ENCODE measurements at places on chromosomes 5 and 9. TPM values are rescaled to one million over a fixed set of nuclear protein-coding genes. Genes with fewer than 3 reads are reported as not detected.
A peak's percentile ranks its signal among the peaks of the same experiment; 100 is the strongest.

- no peaks in the 10 kb centered on the region for H3K36me3 ChIP-seq
- H3K27me3 ChIP-seq = no peaks in the 10 kb centered on the region
- no peak overlapping the region for H3K4me3 ChIP-seq
- no peak overlapping the region for H3K27ac ChIP-seq
Measured at GRCh38 chr5:64944868-64945267, 176.1 kb downstream of the CWC27 start.

GRCh38 chr9:18675332-18675731 lies 201.4 kb downstream of the ADAMTSL1 start:
- no peak for DNase-seq
- H3K27me3 ChIP-seq = no peaks in the 10 kb centered on the region
- no peak overlapping the region for H3K4me3 ChIP-seq
- H3K36me3 ChIP-seq = no peaks in the 10 kb centered on the region

GRCh38 chr9:127004946-127005769 lies 90.6 kb downstream of the RALGPS1 start:
- DNase-seq = no peak
- no peaks in the 10 kb centered on the region for H3K36me3 ChIP-seq
- H3K27me3 ChIP-seq = no peaks in the 10 kb centered on the region
- no peak overlapping the region for H3K4me3 ChIP-seq
- H3K27ac ChIP-seq = peak overlapping the region; percentile 38

GRCh38 chr5:1007221-1007680 lies 1.4 kb upstream of the NKD2 start:
- no peak overlapping the region for H3K27ac ChIP-seq
- peak; percentile 50 for DNase-seq
- no peaks in the 10 kb centered on the region for H3K36me3 ChIP-seq
- peaks cover 8% of the 10 kb centered on the region for H3K4me1 ChIP-seq
- peaks cover 24% of the 10 kb centered on the region for H3K27me3 ChIP-seq

Gene PCDHA9
- not detected for total RNA-seq

Gene RMRP
- 17,070 TPM for total RNA-seq

Gene PRRX2
- total RNA-seq = 112 TPM

DNA sequence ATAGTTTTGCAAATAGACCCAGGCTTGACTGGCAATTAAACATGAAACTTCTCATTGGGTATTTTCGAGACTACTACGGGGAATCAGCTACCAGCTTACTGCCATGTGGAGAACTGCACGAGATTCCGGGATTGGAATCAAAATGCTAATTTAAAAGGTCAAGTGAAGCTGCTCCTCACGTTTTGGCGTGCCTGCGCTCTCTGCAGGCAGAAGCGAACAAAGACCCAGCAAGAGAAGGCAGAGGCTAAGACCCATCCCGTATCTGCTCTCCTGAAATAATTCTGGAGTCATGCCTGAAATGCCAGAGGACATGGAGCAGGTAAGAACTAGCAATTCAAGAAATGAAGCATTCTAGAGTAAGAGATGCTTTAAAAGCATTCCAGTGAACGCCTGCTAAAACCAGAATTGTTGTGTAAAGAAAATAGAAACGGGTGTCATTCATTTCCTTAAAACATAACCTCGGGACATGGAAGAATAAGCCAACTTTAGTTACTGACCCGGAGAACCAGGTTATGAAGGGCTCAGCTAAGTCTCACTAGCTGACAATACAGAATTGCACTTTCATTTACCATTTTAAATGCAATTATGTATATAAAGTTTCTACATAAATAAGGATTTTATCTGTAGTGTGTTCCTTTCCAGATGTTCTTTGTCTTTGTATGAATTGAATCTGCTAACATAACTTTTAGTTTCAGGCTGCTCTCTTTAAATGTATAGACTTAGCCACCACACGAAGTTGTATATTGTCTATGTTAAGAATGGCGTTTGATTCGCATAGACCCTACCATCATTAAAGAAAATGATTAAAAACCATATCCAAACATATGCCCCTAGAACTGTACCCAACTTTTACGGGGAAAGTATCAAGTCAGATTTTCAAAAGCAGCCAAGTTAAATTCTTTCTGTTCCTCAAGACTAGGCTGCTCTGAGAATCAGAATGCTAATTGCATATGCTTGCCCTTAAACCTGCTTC lies 2.0 kb upstream of the MAT2B start:
- no peaks in the 10 kb centered on the region for H3K36me3 ChIP-seq
- peak overlapping the region; percentile 83 for H3K4me3 ChIP-seq
- H3K27ac ChIP-seq = peak overlapping the region; percentile 97
- DNase-seq = peak; percentile 80
- H3K27me3 ChIP-seq = no peaks in the 10 kb centered on the region

Gene TMEM215
- 0.75 TPM for total RNA-seq

DNA sequence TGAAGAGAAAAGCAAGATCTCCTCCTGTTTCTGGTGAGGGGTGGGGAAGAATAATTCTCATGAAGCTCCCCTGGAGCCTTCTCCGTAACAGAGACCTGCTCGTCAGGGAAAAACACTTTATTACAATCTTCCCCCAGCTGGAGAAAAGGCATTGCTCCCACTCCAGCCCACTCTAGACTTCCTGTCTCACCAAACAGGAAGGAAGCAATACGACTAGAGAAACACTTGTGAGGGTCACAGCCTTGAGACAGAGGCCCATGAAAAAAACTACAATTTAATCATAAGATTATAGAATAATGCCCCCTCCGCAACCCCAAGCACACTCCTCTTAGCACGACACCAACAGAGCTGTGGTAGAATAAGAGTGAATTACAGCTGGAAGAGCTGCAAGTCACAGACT lies 197.2 kb upstream of the S1PR3 start:
- DNase-seq = peak; percentile 16
- no peaks in the 10 kb centered on the region for H3K36me3 ChIP-seq
- H3K27ac ChIP-seq = no peak overlapping the region
- H3K4me3 ChIP-seq = no peak overlapping the region
- no peaks in the 10 kb centered on the region for H3K27me3 ChIP-seq

DNA sequence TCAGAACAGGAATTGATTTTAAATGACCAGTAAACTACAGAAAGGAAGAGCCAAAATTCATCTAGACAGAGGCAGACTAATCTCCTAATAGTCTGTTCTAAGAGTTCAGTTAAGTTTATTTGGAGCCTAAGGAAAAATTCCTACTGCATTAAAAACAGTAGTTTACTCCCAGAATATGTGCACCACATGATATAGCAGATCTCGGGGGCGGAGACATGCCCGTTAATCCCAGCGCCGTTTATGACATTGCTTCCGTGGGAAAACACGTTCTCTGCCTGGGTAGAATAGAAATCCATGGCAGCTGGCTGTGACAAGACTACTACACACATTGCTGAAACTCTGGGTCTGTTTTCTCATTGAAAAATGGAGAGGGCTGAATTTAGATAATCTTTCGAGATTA lies 11.4 kb downstream of the HABP4 start:
- H3K4me3 ChIP-seq = no peak overlapping the region
- no peak for DNase-seq
- peaks cover 6% of the 10 kb centered on the region for H3K4me1 ChIP-seq
- H3K27ac ChIP-seq = no peak overlapping the region

Gene TMEM171
- total RNA-seq = not detected

DNA sequence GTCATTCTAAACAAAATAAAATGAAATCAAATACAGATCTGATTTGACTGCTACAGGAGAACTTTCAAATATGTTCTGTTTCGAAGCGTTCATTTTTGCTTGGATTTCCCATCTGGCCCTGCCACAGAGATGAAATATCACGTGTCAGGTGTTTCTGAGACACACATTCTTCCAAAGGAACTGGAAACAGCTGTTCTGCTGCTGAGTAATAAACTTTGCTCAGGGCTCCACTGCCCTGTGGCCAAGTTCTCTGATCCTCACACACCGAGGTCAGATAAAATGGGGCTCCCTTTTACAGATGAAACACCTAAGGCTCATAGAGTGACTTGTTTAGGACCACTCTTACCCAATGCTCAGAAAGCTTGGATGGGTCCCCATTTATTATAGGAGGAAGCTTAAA lies 42.5 kb downstream of the FRMPD1 start:
- no peaks in the 10 kb centered on the region for H3K27me3 ChIP-seq
- no peak for DNase-seq
- no peak overlapping the region for H3K4me3 ChIP-seq
- H3K4me1 ChIP-seq = no peaks in the 10 kb centered on the region

Gene FGF1
- 23.5 TPM for total RNA-seq

Gene PSMB7
- 21.1 TPM for total RNA-seq

DNA sequence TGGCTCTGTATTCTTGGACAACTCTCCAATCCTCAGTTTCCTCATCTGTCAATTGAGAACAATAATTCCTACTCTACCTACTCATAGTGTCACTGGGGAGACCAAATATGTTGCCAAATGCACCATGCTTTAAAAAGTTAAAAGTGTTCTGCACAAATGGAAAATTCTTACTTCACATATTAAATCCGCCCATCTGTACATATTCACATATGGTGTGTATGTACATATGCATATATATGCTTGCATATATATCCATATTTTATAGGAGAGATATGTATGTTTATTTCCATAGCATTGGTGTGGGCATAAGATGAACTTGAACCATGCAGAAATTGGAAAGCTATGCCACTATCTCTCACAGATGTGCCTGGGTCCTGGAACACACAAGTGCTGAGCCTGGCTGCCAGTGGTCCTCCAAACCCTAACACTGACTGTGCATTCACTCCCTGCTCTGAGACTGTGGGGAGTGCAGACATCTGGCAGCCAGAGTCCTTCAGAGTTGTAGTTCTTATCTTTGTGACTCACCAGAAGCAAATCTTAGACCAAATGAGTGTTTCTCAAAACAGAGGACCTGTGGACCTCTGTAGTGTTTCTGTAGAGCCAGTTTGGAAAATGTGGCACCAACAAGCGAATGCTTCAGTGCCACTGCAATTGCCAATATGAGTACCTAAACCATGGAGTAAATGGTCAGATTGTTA lies 168.7 kb downstream of the GRIA1 start:
- no peaks in the 10 kb centered on the region for H3K4me1 ChIP-seq
- no peak overlapping the region for H3K27ac ChIP-seq
- H3K27me3 ChIP-seq = no peaks in the 10 kb centered on the region
- no peak overlapping the region for H3K4me3 ChIP-seq
- no peak for DNase-seq

- no peaks in the 10 kb centered on the region for H3K27me3 ChIP-seq
- no peak overlapping the region for H3K27ac ChIP-seq
- DNase-seq = no peak
Measured at GRCh38 chr5:68861099-68861498, 232.7 kb upstream of the SLC30A5 start.

Data from ascending aorta (tissue), 2 donors.